GM04504 (cell line): ENCODE measurements at places on chromosomes 16 and 17.

DNA sequence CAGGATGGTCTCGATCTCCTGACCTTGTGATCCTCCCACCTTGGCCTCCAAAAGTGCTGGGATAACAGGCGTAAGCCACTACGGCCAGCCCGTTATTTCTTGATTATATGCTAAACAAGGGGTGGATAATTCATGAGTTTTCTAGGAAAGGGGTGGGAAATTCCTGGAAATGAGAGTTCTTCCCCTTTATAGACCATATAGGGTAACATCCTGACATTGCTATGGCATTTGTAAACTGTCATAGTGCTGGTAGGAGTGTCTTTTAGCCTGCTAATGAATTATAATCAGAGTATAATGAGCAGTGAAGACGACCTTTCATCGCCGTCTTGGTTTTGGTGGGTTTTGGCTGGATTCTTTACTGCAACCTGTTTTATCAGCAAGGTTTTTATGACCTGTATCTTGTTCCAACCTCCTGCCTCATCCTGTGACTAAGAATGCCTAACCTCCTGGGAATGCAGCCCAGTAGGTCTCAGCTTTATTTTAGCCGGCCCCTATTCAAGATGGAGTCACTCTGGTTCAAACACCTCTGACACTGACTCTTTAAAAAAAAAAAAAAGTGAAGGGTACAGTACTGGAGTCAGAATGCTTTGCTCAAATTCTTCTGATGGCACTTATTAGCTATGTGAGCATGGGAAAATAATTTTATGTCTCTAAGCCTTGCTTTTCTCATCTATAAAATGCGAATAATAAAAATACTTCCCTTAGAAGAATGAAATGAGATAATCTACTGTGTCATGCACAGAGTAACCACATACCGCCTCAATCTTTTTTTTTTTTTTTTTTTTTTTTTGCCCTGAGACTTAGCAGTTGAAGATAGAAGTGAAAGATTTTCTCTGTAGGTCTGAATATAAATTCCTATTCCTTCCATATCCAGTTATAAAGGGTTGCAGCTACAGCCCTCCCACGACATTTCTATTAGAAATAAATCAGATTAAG lies 5.1 kb upstream of the CALCOCO2 start:
- no peak for DNase-seq

DNA sequence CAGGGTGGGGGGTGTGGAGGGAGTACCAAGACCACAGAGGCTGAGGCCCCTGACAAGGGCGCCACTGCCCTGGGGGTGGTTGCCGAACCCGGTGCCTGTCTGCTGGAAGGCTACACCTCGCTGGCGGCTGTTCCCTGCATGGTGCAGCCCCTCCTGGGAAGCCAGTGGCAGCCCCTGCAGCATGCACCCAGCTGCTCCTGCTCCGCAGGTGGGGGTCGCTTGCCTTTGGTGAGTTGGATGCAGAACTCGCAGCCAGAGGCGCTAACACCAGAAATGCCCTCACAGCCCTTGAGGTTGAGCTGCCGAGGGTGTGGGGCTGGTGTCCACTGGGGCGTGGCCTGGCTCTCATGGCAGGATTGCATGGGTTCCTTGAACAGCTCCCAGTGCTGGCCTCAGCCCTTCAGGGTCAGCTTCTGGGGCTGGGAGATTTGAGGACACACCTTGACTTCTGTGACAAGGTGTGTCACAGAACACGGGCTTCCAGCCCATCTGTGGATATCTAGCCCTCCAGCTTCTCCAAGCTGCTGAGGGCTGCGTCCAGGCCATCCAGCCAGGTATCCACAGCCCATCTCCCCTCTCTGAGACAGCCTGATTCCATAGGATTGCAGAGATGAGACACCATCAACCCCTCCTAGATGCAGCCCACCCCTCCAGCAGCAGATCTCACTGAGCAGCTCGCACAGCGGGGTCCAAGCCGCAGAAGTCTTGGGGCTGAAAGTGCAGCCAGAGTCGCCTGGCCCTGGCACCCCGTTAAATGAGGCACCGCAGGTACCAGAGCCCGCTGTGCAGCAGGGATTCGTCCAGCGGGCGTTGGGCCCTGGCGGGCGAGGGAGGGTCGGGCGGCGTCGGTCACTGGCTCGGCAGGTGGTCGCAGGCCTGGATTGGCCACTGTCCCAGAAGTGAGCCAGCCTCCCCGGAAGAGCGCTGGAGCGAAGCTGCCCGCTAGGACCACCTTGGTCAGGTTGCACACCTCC lies 586.3 kb downstream of the KCNJ18 start:
- no peak for DNase-seq

- no peak for DNase-seq
Measured at GRCh38 chr16:12122202-12122601, 145.7 kb downstream of the SNX29 start.

DNA sequence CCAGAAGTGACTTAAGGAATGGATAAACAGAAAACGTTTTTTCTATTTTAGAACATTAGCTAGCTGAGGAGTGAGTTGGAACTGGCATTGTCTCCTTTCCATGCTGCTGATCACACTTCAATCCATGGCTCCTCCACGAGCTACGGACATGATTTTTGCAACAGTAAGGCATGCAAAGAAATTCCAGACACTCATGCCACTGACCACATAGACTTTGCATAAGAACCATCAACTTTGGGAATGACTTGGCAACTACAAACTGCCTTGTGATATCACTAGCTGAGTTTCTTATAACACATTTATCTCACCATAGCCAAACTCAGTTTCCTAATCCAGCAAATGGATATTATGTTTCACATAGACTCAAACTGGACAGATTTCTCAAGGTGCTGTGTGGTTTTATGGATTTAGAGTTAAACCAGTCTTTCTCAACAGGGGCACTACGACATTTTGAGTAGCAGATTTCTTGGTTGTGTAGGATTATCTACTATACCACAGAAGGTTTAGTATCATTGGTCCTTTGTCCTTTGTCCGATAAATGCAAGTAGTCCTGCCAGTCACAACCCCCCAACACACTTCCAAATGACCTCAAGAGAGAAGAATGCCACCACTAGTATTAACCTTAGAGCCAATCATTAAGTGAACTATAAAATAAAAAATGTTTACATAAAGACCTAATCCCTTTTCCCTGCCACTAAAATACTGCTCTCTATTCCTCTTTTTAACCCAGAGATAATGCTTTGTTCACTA lies 48.3 kb upstream of the C17orf78 start:
- DNase-seq: peak; percentile 75

DNA sequence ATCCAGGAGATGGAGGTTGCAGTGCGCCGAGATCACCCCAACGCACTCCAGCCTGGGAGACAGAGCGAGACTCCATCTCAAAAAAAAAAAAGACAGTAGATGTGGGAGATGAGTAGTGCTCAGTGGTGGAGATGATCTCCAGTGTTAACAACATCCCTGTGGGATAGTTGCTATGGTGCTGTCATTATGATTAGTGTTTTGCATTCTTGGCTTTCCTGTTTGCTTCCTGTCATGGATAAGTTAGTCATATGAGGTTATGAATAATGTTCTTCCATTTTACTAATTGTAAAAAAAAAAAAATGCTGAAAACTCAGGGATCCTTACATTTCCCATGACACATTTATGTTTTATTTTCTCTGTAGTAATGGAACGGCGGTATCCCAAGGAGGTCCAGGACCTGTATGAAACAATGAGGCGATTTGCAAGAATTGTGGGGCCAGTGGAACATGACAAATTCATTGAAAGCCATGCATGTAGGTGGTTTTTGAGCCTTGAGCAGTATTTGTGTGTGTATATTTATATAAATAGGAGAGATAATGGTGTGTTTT lies 24.5 kb upstream of the DUSP14 start:
- peak; percentile 68 for DNase-seq

DNA sequence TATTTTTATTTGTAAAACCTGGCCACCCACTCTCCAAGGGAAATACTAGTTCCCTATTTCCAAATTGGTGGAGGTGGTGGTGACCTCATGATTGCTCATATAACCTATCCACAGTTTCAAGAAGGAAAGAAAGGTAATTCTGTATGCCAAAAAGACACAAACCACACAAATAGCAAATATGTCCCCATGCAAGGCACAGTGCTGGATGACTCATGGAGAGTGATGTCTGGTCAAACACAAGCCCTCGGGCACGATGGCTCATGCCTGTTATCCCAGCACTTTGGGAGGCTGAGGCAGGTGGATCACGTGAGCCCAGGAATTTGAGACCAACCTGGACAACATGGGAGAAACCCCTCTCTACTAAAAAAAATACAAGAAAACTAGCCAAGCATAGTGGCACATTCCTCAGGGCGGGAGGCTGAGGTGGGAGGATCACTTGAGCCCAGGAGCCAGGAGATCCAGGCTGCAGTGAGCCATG lies 64.2 kb downstream of the GNA13 start:
- no peak for DNase-seq

DNA sequence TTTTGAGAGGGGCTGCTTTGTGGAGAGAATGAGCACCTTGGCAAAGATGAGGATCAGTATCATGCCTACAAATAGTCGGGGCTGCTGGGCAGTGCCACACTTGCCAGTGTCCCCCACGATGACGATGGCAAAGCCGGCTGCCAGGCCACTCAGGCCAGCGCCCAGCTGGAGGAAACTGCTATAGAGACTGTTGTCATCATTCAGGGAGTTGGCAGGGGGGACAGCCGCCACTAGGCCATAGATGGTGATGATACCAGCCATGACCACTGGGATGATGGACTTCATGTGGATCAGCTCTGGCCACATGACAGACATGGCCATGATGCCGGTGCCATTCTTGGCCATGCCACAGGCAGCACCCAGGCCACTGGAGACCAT lies 23.8 kb downstream of the MINK1 start:
- no peak for DNase-seq

DNA sequence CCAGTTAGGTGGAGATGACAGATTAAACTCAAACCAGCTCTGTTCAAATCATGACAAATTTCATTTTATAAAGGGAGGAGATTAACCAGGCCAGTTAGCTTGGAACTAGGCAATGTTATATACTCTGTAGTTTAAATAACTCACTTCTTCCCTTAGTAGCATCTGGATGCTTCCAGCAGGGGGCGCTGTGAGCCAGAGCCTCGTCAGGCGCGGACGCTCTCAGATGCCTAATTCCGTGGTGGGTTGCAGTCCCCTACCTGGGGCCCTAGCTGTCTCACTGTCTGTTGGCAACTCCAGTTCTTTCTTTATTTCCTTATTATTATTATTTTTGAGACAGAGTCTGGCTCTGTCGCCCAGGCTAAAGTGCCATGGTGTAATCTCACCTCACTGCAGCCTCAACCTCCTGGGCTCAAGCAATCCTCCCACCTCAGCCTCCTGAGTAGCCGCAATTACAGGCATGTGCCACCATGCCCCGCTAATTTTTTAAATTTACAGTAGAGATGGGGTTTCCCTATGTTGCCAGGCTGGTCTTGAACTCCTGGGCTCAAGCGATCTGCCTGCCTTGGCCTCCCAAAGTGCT lies 17.3 kb upstream of the WFDC1 start:
- DNase-seq: no peak

DNA sequence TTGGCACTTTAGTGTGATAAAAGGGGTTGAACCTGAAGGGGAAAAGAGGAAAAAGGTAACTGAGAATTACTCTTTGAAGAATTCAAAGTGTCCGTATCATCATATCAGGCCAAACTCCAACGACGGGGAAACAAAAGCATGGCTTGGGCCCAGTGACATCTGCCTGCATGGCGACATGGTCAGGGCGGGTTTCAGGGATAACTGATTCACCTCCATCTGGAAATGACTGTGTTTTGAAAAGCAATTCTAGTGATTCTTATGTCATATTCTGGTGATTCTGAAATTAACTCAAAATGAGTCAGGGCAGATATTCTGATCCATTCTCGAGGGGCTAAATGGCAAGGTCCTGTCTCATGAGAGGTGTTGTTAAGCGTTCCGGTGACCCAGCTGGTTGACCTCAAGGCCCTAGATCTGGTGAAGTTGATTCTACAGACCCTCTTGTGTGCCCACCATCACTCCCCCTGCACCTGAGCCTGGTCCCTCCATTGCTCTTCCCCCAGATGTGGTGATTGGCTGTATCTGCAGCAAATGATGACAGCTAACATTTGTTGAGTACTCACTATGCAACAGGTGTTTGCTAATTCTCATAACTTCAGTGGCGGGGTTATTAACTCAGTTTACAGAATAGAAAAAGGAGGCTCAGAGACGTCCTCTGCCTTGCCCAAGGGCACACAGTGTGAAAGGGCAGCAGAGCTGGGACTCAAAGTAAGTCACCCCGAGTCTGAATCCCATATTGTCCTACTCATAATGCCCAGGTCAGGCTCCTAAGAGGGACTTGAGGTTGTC lies 251.8 kb downstream of the MAF start:
- no peak for DNase-seq

GRCh38 chr16:11205754-11206581 lies 50.0 kb downstream of the SOCS1 start:
- DNase-seq: no peak

GRCh38 chr17:28466521-28467048 lies 6.9 kb upstream of the SLC13A2 start:
- DNase-seq: no peak

DNA sequence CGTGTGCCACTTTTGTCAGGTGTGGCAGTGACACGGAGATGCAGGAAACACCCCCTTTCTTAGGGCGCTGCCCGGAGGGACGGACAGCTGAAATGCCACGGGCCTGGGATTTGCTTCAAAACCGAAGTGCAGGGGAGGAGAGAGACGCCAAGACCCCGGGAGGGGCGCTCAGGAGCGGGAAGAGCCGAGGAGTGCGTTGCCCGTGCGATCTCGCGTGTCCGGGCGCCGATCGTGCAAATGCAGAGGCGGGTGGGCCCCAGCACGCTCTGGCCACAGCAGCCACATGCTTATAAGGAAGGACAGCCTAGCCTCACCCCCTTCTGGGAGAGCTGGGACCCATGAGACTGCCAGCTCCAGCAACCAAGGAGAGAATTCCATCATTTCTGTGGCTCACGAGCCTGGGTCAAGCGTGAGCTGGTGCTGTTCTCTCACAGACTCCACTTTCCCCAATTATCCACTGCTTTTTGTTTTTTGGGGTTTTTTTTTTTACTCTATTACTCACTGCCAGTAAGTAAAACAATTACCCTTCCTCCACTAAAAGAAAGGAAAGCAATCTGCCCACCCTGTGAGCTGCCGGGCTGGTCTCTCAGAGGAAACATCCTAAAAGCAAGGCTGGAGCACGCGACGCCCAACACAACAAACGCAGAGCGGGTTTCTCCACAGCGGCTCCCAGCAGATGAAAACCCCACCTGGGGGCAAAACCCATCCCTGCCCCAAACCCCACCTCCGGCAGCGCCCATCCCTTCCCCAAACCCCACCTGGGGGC lies 27.2 kb upstream of the C16orf95 start:
- no peak for DNase-seq

- no peak for DNase-seq
Measured at GRCh38 chr16:35750157-35750689, 2290.8 kb downstream of the TP53TG3F start.

GRCh38 chr17:1727876-1728630 lies 3.5 kb downstream of the WDR81 start:
- DNase-seq: no peak

DNA sequence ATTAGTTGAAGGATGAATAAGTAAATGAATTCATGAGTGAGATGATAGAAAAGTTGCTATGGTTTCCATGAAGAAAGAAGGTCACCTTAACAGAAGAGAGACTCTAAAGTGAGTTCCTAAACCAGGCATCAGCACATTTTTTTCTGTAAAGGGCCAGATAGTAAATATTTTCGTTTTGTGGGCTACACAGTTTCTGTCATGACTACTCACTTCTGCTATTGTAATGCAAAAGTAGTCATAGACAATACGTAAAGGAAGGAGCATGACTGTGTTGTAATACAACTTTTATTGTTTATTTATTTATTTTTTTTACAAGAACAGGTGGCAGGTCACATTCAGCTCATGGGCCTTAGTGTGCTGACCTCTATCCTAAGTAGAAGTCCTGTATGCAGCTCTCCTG lies 426.1 kb upstream of the DYNLRB2 start:
- no peak for DNase-seq

GRCh38 chr16:19700319-19700781 lies 17.7 kb downstream of the KNOP1 start:
- DNase-seq: no peak

GRCh38 chr16:46886764-46887523 lies 2.8 kb downstream of the GPT2 start:
- DNase-seq: no peak
